ENCODE measurements at places on chromosomes 4 and X. TPM values are rescaled to one million over a fixed set of nuclear protein-coding genes. Genes with fewer than 3 reads are reported as not detected.

GRCh38 chr4:68864438-68865187 lies 48.8 kb downstream of the UGT2B10 start:
- no peak for DNase-seq

GRCh38 chr4:66052426-66052825 lies 382.1 kb upstream of the EPHA5 start:
- no peak for DNase-seq

GRCh38 chr4:183146478-183146877 lies 47.4 kb downstream of the WWC2 start:
- DNase-seq: no peak

DNA sequence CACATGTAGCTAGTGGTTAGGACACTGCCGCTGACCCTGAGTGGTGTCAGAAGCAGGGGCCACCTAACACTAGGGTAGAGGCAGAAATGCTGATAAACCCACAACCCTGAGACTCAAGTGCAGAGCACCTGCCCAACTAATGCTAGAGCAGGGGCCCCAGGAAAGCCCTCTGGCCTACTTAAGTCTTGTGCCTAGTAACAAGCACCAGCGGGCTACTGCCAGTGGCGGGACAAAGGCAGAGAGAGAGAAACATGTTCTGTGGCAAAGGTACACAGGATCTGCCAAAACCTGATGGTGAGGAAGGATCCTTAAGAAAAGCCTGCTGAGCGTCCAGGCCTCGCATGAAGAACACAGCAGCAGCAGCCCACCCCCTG lies 172.4 kb downstream of the PRDM5 start:
- no peak for DNase-seq

DNA sequence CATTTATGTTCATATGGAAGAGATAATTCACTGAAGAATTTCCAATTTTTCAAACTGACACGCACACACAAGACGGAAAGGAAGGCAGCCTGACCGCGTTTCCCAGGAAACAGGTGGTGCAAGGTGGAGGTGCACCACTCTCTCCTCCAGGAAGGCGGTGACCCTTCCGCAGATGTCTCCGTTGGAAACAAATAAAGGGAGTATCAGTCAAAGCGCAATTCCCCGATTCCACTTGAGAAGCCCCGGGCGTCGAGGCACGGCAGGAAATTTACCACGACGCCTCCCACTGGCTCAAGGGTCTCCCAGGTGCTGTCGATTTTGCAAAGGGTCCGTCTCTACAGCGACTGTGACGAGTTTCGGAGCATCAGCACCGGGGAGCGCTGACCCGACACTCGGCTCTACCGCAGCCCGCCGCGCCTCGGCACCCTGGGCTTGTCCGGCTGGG lies 770 bp upstream of the TIGD2 start:
- DNase-seq: no peak

DNA sequence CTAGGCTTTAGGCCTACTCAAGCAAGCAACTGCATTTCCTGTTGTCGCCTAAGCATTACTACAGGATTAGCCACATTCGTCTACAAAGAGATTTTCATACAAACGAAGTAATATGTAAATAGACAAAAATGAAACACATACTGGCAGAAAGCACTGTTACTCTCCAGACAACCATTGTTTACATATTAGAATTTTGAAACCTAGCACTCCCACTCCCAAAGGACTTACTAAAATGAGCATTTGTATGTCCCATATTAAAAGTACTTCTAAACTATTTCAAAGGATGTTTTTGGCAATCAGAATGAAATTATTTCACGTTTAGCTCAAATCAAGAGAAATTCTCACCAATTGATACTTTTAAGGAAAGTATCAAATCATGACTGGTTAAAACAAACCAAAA lies 570.8 kb downstream of the PRR32 start:
- DNase-seq: no peak

DNA sequence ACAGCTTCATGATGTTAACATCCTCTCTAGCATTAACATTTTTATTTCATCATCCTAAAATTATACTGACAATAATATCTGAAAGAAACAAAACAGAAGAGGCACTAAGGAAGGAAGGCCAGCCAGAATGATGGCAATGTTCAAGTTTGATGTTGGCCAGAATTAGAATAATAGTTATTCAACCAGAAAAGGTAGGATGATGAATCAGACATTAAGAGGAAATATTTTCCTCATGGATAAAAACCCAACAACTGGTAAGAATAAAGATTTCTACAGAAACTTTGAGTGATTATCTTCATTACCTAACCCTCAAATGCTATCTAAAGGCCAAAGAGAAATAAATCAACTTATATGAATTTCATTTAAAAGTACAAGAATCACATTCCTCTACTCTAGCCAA lies 105.2 kb downstream of the PDE5A start:
- no peak for DNase-seq

- DNase-seq: no peak
These were observed 90.5 kb downstream of the BCOR start for GRCh38 chrX:40007131-40007755.

- no peak for DNase-seq
These were observed 30.0 kb downstream of the CDKL5 start for GRCh38 chrX:18455384-18455783.

GRCh38 chrX:790041-790506 lies 159.5 kb downstream of the SHOX start:
- no peak for DNase-seq

GRCh38 chr4:3865986-3866812 lies 100.0 kb downstream of the ADRA2C start:
- DNase-seq: no peak

GRCh38 chr4:124943938-124944337 lies 231.4 kb upstream of the ANKRD50 start:
- no peak for DNase-seq

DNA sequence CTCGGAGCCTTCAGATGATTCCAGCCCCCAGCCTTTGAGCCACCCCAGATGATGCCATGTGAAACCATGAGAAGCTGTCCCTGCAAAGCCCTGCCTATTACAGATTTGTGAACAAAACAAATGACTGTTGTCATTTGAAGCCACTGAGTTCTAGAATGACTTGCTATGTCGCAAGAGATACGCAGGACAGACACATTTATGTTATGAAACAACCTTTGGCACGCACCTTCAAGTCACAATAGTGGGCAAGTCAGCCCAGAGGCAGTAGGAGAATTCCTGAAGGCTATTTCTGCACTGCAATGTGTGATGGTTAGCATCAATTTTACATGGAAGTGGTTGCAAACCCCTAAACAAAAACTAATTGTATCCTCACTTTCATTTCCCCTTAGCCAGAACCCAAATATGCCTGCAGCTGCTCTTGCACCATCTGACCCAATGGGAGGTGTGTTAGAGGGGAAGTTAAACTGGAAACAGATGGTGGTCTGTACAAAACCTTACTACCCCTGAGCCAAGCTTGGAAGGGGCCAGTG lies 174.4 kb upstream of the ATP6AP2 start:
- no peak for DNase-seq

GRCh38 chrX:134543288-134543687 lies 83.3 kb downstream of the HPRT1 start:
- no peak for DNase-seq

DNA sequence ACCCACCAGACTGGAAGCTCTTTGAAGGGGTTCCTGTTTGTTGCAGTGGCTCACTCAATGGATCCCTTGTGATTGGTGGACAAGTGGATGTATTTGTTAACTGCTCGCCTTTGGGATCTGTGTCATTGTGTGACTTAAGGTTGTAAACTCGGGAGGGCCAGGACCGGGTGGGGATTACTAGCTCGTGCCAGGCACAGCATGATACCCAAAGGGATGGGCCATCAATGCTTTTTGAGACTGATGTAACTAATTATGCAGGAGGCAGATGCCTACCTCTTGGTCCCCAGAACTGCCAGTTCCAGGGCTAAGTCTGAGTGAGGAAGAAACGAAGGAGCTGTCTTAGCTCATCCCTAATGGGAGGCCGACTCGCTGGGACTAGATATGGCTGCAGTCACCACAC lies 27.7 kb downstream of the UTP14A start:
- DNase-seq: peak; percentile 13

GRCh38 chrX:44735498-44735897 lies 108.3 kb upstream of the DUSP21 start:
- no peak for DNase-seq

- DNase-seq: no peak
These were observed 287.7 kb upstream of the MAD2L1 start for GRCh38 chr4:120354381-120354780.

DNA sequence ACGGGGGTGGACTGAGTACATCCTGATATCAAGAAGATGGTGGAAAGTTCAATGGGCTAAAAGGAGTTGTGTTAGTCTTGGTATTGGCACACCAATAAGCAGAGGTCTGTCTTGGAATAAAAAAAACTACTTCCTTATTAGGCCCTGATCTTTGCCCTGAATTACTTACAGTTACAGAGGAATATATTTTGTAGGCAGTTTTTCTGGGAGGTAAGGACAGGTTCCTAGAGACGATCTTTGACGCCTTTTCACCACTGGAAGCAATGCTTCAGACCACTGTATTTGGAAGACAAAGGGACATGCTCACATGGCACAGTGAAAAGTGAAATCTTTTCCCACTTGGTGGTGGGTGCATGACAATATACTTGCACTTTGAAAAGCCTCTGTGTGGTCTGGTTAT lies 618 bp upstream of the XK start:
- DNase-seq: no peak

- no peak for DNase-seq
These were observed 36.6 kb downstream of the ADRA2C start for GRCh38 chr4:3802571-3803474.

- DNase-seq: no peak
These were observed 682.3 kb upstream of the GRID2 start for GRCh38 chr4:91621446-91621845.

DNA sequence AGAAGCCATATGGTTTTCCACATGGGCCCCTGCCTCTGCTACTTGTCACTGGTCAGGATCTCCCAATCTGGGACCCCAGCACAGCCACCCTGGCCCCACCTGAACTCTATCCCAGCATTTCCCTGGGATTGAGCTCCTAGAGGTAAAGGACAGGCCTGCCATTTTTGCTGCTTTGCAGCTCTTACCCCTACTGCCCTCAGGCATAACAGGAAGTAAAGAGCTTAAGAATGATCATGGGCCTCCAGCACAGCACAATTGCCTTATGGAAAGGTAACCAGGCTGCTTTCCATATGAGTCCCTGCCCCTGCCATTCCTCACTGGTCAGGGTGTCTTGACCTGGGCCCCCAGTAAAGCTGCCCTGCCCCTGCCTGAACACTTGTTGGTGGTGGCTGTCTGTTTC lies 254.9 kb upstream of the ZCCHC13 start:
- DNase-seq: no peak

- no peak for DNase-seq
These were observed 11.3 kb downstream of the PDE6B start for GRCh38 chr4:636628-637159.

DNA sequence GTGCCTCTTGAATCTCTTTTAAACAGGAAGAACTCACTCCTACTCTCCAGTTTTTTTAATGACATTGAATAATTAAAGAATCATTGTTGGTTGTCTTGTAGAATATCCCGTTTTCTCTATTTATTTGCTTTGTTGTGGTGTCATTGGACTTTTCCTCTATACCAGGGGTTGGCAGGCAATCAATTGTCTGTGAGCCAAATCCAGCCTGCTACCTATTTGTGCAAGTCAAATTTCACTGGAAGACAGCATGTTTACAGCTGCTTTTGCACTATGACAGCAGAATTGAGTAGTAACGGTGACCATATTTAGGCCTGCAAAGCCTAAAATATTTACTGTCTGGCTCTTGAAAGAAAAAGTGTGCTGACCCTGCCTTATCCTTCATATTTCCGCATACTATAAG lies 34.8 kb downstream of the POLA1 start:
- DNase-seq: no peak

GRCh38 chrX:71082822-71083221 lies 12.8 kb upstream of the FOXO4 start:
- no peak for DNase-seq

DNA sequence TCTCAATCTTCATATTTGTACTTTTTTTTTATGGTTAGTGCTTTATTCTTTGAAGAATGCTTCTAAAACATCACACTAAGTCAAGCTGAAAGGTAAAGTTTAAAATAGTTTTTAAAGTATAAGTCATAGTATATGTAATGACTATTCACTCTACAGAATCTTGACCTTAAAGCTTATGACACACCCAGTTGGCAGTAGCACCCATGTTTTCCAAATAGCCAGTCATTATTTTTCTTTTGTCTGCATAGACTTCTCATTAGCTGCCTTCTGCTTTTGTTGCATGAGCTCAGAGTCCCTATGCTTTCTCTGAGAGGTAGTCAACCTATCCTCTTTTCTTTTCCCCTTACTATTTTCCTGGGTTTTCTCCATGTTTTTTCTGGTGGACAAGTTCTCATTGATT lies 231.5 kb downstream of the PCDH18 start:
- no peak for DNase-seq

GRCh38 chr4:51909236-51909703 lies 66.3 kb downstream of the DCUN1D4 start:
- no peak for DNase-seq

GRCh38 chrX:13506574-13506973 lies 62.8 kb upstream of the EGFL6 start:
- peak; percentile 13 for DNase-seq

DNA sequence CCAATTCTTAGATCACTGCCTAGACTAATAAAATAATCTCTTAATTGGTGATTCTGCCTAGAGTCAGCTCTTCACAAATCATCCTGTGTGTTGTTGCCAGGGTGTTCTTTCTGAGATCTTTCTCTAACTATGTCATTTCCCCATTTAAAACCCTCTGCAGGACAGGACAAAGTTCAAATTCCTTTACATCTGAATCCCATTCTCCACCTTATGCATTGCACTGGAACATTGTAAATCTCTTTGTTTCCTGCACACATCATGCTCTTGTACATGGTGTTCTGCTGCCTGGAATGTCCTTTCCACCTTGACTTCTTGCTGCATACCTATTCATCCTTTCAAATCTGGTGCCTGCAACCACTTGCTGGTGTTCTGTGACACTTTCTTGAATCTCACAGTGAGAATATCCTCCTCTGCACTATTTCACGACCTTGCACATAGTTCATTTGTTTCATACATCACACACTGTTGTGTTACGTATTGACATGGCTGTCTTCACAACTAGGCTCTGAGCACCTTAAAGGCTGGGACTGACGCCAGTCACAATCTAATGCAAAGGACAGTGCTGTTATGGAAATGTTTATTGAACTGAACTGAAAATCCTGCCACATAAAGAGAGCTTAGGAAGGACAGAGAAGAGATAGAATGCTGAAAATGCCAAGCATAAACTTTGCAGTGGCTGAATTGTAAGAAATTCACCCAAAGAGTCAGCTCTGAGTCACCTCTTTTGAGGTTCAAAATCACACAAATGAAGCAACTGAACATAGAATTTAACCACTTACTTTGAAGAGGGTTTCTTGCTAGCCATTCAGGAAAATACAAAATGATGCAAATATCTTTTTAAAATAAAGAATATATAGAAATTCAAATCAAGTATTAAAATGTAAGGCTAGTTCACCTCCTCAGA lies 26.4 kb upstream of the SMIM14 start:
- DNase-seq: no peak

Gene SH2D1A
- total RNA-seq: 50.3 TPM

Gene CCDC160
- not detected for total RNA-seq

Gene TMA16
- 3.6 TPM for total RNA-seq

Gene FAAH2
- 2.9 TPM for total RNA-seq

Gene GPRIN3
- 32.1 TPM for total RNA-seq

Gene GLUD2
- total RNA-seq: 0.28 TPM

Gene NEUROG2
- total RNA-seq: not detected

Gene FAM133A
- total RNA-seq: not detected

Gene GPAT3
- 3.5 TPM for total RNA-seq

Data from CD8-positive, alpha-beta T cell (primary cell).